Pericardium fibroblast (primary cell): ENCODE measurements at places on chromosomes 13 and 19. TPM values are rescaled to one million over a fixed set of nuclear protein-coding genes. Genes with fewer than 3 reads are reported as not detected.

SERTAD3 gene
- total RNA-seq = 19.0 and 35.2 TPM in 2 replicates

PSG11 gene
- total RNA-seq = not detected in 2 replicates

ZNF552 gene
- total RNA-seq = 0.85 and 2.6 TPM in 2 replicates

ACER1 gene
- not detected in 2 replicates for total RNA-seq

CCDC97 gene
- 10.6 and 18.0 TPM in 2 replicates for total RNA-seq

PDX1 gene
- not detected in 2 replicates for total RNA-seq

CGB3 gene
- total RNA-seq = not detected in 2 replicates

GRK1 gene
- total RNA-seq = not detected in 2 replicates

SIGLEC12 gene
- not detected in 2 replicates for total RNA-seq

HPN gene
- total RNA-seq = 0.70 and 0.94 TPM in 2 replicates

GAS6 gene
- total RNA-seq = 133 and 252 TPM in 2 replicates

CA11 gene
- 2.5 and 2.6 TPM in 2 replicates for total RNA-seq

USF2 gene
- total RNA-seq = 67.1 and 76.7 TPM in 2 replicates

CYP2A7 gene
- not detected in 2 replicates for total RNA-seq

INSL3 gene
- total RNA-seq = not detected in 2 replicates

ZNF575 gene
- 0.43 and 0.58 TPM in 2 replicates for total RNA-seq

CERS1 gene
- total RNA-seq = 2.0 and 6.0 TPM in 2 replicates

SERPINE3 gene
- total RNA-seq = not detected in 2 replicates
